H1 (cell line): ENCODE measurements at places on chromosomes 7 and 10. TPM values are rescaled to one million over a fixed set of nuclear protein-coding genes. Genes with fewer than 3 reads are reported as not detected.

GRCh38 chr7:116148108-116148507 is 62.2 kb upstream of the TES start:
- H3K27me3 ChIP-seq, result no peaks in the 10 kb centered on the region
- H3K36me3 ChIP-seq, result no peaks in the 10 kb centered on the region
- no peak overlapping the region for H3K4me3 ChIP-seq
- no peaks in the 10 kb centered on the region for H3K4me1 ChIP-seq
- DNase-seq, result no peak

DNA sequence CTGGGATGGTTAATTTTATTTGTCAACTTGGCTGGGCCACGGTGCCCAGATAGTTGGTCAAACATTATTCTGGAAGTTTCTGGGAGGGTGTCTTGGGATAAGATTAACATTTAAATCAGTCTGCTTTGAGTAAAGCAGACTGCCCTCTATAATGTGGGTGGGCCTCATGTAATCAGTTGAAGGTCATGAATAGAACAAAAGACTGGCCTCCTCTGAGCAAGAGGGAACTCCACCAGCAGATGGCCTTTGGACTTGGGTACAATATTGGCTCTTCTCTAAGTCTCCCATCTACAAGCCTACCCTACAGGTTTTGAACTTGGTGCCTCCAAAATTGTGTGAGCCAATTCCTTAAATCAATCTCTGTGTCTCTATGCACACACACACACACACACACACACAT is 61.8 kb downstream of the PLXNA4 start:
- H3K4me1 ChIP-seq, result no peaks in the 10 kb centered on the region
- H3K4me3 ChIP-seq, result no peak overlapping the region
- H3K27ac ChIP-seq, result no peak overlapping the region
- no peak for DNase-seq

- DNase-seq, result no peak
- H3K36me3 ChIP-seq, result no peaks in the 10 kb centered on the region
- no peak overlapping the region for H3K27ac ChIP-seq
- no peaks in the 10 kb centered on the region for H3K4me1 ChIP-seq
- H3K4me3 ChIP-seq, result no peak overlapping the region
These were observed 52.1 kb downstream of the HDAC9 start for GRCh38 chr7:18547509-18548187.

DNA sequence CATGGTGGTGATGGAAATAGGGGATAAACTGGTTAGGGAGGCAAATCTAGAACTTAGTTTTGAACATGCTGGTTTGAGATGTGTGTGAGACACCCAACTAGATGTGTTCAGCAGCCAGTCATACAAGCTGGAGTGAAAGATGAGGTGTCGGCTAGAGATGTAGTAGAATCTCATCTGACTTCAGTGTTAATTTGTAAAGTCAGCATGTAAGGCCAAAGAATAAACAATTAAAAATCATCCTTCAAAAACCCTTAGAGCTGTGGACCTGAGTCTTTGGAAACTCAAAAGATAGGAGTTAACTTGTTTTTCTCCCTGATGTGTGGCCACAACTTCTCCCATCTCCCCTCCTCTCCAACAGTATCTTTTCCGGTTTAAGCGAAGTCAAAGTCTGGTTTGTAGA is 22.8 kb upstream of the AGK start:
- no peaks in the 10 kb centered on the region for H3K36me3 ChIP-seq
- no peaks in the 10 kb centered on the region for H3K4me1 ChIP-seq
- H3K27me3 ChIP-seq, result no peaks in the 10 kb centered on the region

- no peaks in the 10 kb centered on the region for H3K36me3 ChIP-seq
- DNase-seq, result no peak
- H3K27me3 ChIP-seq, result no peaks in the 10 kb centered on the region
- H3K27ac ChIP-seq, result no peak overlapping the region
These were observed 2.9 kb upstream of the VCL start for GRCh38 chr10:73995035-73995358.

GRCh38 chr10:132704008-132704814 is 81.7 kb downstream of the NKX6-2 start:
- no peak for DNase-seq
- H3K27ac ChIP-seq, result no peak overlapping the region
- H3K36me3 ChIP-seq, result no peaks in the 10 kb centered on the region
- H3K4me3 ChIP-seq, result no peak overlapping the region
- H3K27me3 ChIP-seq, result no peaks in the 10 kb centered on the region

DNA sequence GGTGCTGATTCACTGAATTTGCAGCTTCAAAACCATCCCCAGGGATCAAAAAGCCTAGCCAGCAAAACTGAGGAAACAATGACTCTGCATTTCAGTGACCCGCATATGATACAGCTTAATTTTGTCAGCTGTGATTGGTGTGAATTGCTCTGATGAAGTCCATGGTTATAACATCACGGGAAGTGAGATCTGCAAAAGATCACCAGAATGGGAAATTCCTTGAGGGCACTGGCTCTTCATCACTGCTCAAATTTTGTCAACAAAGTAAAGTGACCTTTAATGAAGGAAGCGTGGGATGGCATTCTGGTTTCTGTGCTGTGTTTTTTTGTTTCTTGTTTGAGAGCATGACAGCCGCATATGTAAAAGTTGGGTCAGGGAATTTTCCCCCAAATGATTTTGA is 745.9 kb downstream of the GATA3 start:
- no peaks in the 10 kb centered on the region for H3K27me3 ChIP-seq
- H3K4me3 ChIP-seq, result no peak overlapping the region
- no peak for DNase-seq
- H3K36me3 ChIP-seq, result no peaks in the 10 kb centered on the region

GRID2IP gene
- 1.0 and 1.3 TPM in 2 replicates for total RNA-seq

- no peak overlapping the region for H3K27ac ChIP-seq
- H3K4me1 ChIP-seq, result peaks cover 5% of the 10 kb centered on the region
- no peaks in the 10 kb centered on the region for H3K27me3 ChIP-seq
- peak; percentile 45 for DNase-seq
- H3K4me3 ChIP-seq, result peak overlapping the region; percentile 59
These were observed 478 bp upstream of the ZNF22 start for GRCh38 chr10:45000138-45000751.

EPHA1 gene
- 133 and 139 TPM in 2 replicates for total RNA-seq
